GM20000 (cell line): ENCODE measurements at places on chromosomes 5 and 9.
A peak's percentile ranks its signal among the peaks of the same experiment; 100 is the strongest.

GRCh38 chr5:107743373-107744000, 72.8 kb upstream of the EFNA5 start:
- no peak for DNase-seq

- DNase-seq = no peak
Measured at GRCh38 chr9:128669786-128670185, 13.1 kb upstream of the DYNC2I2 start.

DNA sequence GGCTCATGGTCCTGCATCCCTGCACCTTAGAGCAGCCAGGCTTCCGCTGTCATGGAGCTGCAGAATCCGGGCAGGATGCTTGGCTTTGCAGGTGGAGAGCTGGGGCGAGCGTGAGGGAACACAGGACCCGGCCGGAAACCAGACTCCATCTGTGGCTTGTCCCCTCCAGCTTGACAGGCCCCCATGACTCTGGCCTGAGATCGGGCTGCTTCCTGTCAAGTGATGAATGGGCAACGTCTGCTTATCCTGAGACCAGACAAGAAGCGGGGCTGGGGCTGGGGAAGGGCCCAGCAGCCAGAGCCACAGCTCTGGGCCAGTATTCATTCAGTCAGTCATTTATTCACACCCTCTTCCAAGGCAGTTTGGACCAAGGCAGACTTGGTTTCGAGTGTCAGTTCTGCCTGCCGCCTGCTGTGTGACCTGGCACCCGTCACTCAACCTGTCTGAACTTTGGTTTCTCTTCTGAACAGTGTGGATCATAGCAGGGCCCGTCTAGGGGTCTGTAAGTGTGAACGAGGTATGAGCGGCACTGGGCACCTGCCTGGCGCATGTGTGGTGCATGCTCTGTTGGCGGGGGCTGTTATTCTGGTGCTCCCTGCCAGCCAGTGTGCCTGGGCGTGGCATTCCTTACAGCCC, 37.5 kb downstream of the NEK6 start:
- peak; percentile 51 for DNase-seq

GRCh38 chr5:175107028-175107588, 336.9 kb downstream of the DRD1 start:
- no peak for DNase-seq

DNA sequence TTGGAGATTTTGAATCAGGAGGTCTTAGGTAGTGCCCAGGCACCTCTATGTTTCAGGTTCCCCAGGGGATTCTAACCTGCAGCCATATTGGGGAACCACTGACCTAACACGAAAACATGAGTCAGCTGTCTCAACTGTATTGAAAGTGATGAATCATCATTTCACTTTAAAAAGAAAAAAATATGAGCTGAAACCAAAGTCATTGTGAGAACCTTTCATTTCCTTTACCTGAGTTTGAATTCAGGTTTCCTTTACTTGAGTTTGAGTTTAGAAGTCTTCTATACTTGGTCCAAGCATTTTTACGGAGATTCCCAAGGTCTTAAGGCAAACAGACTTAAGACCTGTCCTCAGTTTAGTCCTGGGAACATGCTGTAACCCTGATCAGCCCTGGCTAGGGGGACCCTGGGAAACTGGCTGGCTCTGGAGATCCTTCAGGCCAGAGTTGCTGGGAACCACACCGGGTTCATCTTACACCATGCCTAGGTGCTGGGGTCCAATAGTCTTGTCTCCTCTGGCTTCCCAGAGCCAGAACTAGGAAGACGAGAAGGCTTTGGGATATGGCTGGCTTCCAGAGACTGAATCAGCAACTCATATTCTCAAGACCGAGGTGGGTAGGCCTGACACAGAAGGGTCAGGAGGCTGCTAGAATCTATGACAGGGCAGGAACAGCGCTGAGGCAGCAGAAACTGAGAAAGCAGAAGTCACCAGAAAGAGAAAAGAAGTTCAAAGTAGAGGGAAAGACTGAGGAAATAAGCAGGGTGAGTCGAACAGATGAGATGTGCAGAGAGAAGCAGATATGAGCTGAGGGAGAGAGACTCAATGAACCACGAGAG, 16.4 kb upstream of the PDCD1LG2 start:
- peak; percentile 79 for DNase-seq

GRCh38 chr5:14218011-14218410, 74.9 kb downstream of the TRIO start:
- no peak for DNase-seq

DNA sequence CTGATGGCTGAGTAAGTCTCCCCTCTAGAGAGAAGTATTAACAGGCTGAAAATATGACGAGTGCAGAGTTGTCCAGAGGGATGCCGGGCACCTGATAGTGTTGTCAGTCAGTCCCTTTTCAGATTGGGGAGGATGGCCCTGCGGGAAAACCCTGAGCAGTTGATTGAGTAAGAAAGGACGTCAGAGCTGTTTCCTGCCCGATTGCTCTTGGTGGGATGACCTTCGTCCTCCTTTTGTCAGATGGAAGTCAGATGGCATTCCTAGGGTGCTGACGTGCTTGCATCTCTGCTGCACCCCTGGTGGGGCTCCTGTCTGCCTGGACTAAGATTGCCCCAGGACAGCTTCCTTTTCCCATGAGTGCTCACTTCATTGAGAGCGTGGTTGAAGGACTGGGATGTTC, 9.8 kb downstream of the ZNF354B start:
- no peak for DNase-seq

GRCh38 chr5:135426102-135427082, 20.8 kb downstream of the DCANP1 start:
- DNase-seq = peak; percentile 71

- no peak for DNase-seq
Measured at GRCh38 chr9:103615994-103616393, 478.1 kb upstream of the SMC2 start.

GRCh38 chr5:3778000-3778550, 182.4 kb downstream of the IRX1 start:
- no peak for DNase-seq

- DNase-seq = no peak
Measured at GRCh38 chr9:38003946-38004808, 64.8 kb downstream of the SHB start.

GRCh38 chr5:43041669-43042175, 1.6 kb upstream of the ANXA2R start:
- no peak for DNase-seq

DNA sequence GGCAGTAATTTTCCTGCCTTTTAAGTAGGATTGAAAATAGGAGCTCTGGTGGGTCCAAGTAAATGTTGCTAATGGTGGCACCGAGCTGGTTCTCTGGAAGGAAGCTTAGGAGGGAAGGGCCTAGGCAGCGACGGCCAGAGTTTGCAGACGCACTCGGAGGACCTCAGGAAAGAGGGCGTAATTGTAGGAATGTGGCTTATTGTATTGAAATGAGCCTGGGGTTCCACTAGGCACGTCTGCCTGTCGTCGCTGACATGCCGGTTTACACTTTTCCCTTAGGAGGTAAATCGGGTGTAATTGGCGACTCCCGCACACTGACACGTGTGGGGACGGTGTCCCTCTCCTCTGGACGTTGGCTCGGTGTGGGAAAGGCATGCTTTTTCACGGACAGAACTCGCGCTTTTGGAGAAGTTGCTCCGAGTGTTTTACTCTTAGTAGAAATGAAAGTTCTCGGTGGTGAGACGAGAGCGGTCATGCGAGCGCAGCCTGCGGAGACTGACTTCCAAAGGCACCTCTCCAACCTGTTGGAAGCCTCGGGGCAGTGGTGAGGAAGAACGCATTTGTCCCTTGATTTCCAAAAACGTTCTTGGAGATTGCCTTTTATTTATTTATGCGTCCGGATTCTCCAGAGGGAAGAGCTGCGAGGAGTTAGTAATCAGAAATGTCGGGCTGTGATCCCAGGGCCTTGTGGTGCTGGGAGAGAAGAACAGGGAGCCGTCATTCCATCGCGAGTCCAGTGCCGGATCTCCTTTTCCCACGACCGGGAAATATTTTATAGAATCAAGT, 1.3 kb downstream of the NR4A3 start:
- DNase-seq = no peak

DNA sequence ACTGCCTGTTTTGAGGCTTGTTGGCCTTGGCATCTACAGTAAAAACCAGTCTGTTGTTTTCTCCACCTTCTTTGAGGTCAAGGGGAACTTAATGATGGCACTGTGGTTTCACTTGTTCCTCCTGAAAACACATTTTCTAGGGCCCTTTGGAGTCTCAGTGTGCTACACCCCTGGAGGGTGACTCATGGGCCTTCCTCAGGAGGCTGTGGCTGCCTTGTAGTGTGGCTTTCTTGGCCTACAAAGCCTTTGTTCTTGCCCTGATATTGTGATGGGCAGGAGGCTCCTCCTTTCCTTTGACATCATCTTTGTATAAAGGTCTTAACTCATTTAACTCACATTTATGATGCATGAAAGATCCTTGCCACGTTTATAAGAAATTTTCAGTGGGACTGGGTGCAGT, 56.3 kb upstream of the GPBP1 start:
- DNase-seq = no peak

GRCh38 chr9:124696101-124696500, 75.0 kb downstream of the NR6A1 start:
- DNase-seq = no peak

DNA sequence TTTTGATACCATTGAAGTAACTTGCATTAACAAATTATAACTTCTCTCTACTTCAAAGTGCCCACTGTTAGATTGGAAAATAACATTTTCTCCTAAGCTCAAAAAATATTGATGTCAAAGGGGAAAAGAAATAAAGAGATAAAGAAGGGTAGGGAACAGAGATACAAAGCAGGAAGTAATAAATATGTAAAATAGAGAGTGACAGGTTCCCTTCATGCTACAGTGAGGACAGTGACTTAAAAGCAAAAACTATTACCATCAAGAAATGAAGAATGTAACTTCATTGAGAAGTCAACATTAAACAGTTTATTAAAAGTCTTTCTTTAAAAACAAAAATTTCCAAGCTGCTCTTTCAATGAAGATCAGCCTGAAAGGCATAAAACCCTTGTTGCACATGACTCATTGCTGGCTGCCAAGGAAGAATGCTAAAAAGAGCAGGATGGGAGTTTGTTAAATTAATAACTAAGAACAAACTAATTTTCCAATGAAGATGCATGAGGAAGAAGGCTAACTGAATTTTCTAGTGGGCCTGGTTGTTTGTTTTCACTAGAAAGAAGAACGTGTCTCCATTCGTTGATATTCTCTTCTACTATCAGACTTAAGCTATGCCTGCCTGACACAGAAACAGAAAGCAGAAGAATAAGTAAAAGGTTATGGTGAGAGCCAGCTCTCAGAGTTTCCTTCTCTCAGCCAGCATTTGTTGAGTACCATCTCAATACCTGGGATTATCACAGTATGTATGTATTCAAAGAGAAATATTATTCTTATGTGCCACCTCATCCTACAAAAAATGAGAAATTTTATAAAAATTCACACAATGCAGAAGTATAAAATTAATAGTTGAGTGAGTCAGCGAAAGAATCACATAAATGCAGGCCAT, 197.8 kb upstream of the NREP start:
- DNase-seq = peak; percentile 35

DNA sequence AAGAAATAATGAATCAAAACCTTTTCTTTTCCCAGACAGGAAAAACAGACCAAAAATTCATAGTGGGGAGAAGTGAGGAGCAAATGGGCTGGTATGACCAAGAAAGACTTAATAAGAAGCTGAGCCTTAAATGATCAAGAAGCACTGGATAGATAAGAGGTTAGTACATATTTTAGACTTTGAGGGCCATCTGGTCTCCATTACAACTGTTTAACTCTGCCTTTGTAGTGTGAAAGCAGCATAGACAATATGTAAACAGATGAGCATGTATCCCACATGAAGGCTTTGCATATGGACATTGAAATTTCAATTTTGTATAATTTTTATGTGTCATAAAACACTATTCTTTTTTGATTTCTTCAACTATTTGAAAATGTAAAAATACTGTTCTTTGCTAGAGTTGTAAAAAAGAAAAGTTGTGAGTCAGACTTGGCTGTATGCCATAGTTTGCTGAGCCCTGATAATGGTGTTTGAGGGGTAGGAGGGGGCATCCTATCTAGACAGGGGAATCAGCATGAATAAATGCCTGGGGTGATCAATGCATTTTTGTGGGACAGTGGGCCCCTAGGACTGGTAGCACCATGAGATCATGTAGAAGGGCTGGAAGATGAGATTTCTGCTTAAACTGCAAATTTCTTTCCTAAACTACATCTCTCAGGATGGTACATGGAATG, 91.8 kb upstream of the GPR151 start:
- no peak for DNase-seq

DNA sequence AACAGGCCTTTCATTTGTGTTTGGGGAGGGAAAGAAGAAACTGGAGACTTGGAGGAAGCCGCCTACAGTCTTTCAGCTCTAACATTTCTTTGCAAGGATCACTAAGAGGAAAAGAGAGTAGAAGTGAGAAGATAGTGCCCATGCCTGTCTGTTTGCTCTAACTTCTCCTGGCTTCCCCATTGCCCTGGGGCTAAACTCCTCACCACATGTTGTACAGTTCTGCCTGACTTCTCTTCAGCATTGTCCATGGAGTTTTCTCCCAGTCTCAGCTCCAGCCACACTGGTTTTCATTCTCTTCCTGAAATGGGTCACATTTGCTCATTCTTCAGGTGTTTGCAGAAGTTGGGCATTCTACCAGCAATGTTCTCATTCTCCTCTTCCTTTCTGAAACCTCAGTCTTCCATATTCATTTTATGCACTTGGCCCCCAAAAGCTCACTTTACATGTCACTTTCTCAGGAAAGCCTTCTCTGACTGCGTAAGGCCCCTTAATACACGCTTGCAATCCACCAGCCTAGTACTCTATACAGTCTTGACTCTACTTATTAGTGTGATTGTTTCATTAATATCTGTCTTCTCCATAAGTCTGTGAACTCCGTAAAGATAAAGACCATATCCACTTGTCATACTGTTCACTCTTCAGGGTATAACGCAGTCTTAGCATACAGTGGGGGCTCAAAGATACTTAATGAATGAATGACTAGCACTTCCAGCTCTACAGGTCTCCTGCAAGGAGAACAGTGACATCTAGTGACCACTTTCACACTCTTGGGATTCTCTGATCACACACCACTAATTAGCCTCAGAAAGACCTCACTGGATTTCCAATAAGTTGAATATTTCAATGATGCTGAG, 40.2 kb upstream of the TRIM32 start:
- peak; percentile 29 for DNase-seq

DNA sequence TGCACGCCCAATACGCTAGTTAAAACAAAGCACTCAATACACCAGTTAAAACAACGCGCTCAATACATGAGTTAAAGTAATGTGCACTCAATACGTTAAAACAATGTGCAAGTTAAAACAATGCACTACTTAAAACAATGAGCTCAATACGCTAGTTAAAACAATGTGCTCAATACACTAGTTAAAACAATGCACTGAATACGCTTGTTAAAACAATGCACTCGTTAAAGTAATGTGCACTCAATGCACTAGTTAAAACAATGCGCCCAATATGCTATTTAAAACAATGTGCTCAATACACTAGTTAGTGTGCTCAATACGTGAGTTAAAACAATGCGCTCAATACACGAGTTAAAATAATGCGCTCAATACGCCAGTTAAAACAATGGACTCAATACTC, 185.0 kb downstream of the TRIO start:
- DNase-seq = no peak

- no peak for DNase-seq
Measured at GRCh38 chr9:121452085-121452484, 47.6 kb downstream of the GGTA1 start.

GRCh38 chr5:97172227-97172626, 10.8 kb downstream of the RIOK2 start:
- no peak for DNase-seq

- DNase-seq = no peak
Measured at GRCh38 chr5:37836592-37837413, 3.0 kb downstream of the GDNF start.

- no peak for DNase-seq
Measured at GRCh38 chr5:54616031-54616430, 98.5 kb downstream of the SNX18 start.
